ENCODE measurements at places on chromosomes 6 and 20. TPM values are rescaled to one million over a fixed set of nuclear protein-coding genes. Genes with fewer than 3 reads are reported as not detected.

LPA gene
- total RNA-seq, result not detected

HSPA1L gene
- total RNA-seq, result 0.14 TPM

PCK1 gene
- 0.05 TPM for total RNA-seq

TINAG gene
- total RNA-seq, result not detected

PANK2 gene
- 48.0 TPM for total RNA-seq

SAPCD1 gene
- 0.89 TPM for total RNA-seq

PPP1R16B gene
- total RNA-seq, result 36.5 TPM

PERP gene
- total RNA-seq, result 5.4 TPM

HSPA12B gene
- total RNA-seq, result not detected

ADGB gene
- 0.43 TPM for total RNA-seq

TNNC2 gene
- total RNA-seq, result 0.75 TPM

DLL1 gene
- 12.6 TPM for total RNA-seq

PAX1 gene
- total RNA-seq, result not detected

DDR1 gene
- 80.9 TPM for total RNA-seq

HLA-DMA gene
- total RNA-seq, result 0.14 TPM

GRIK2 gene
- total RNA-seq, result 0.22 TPM

TCP11 gene
- total RNA-seq, result not detected

HIVEP1 gene
- 11.1 TPM for total RNA-seq

PGC gene
- total RNA-seq, result not detected

OPRL1 gene
- 0.43 TPM for total RNA-seq

KCNK15 gene
- total RNA-seq, result not detected

SGK2 gene
- total RNA-seq, result 0.23 TPM

CCM2L gene
- 1.2 TPM for total RNA-seq

HTR1B gene
- not detected for total RNA-seq

BHLHE23 gene
- not detected for total RNA-seq

KIFC1 gene
- 80.5 TPM for total RNA-seq

OGFRL1 gene
- total RNA-seq, result 18.6 TPM
